ENCODE measurements at places on chromosomes 16 and 17. TPM values are rescaled to one million over a fixed set of nuclear protein-coding genes. Genes with fewer than 3 reads are reported as not detected.

GRCh38 chr16:31130336-31130891 is 5.1 kb downstream of the PRSS8 start:
- DNase-seq: no peak
- peak overlapping the region; percentile 70 for H3K27ac ChIP-seq
- peaks cover 24% of the 10 kb centered on the region for H3K4me1 ChIP-seq
- no peaks in the 10 kb centered on the region for H3K27me3 ChIP-seq
- peaks cover 23% of the 10 kb centered on the region for H3K36me3 ChIP-seq

- no peak overlapping the region for H3K4me3 ChIP-seq
- H3K27me3 ChIP-seq: no peaks in the 10 kb centered on the region
- H3K4me1 ChIP-seq: peaks cover 2% of the 10 kb centered on the region
- no peak for DNase-seq
- H3K27ac ChIP-seq: 0 out of 2 replicates have a peak overlapping the region, but pooled peaks have one; percentile 8
Observed at GRCh38 chr17:81065500-81065899, 30.5 kb downstream of the BAIAP2 start.

Gene UTS2R
- polyA plus RNA-seq: 0.49 TPM

DNA sequence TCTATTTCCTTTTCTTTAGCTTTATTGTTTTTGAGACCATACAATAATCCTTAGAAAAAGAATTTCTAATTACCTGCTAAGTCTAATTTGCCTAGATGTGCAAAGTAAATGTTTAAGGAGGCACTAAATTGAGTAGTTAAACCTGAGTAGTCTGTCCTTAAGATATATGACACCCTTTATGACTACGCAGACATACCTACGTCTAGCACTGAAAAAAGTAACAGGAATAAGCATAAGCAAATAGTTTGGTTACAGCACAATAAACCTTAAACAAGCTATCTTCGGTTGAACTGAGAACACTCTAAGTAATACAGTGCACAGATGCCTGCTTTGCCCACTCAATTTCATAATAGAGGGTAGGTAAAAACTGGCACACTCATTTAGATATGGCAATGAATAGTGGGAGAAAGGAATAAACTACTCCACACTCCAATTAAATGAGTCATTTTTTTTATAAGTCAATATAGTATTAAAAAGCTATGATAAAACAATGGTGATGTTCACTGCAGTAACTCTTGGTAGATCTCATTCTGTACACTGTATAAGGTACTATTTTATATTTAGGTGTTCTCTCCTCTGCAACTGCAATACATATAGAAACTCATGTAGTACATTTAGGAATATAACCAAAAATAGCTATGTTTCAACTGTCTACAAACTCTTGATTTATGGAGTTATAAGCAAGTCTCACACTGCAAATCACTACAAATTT is 19.7 kb upstream of the INTS2 start:
- no peak overlapping the region for H3K27ac ChIP-seq
- H3K4me1 ChIP-seq: no peaks in the 10 kb centered on the region
- no peak for DNase-seq
- no peaks in the 10 kb centered on the region for H3K27me3 ChIP-seq

Gene PRR15L
- 1.1 TPM for polyA plus RNA-seq

DNA sequence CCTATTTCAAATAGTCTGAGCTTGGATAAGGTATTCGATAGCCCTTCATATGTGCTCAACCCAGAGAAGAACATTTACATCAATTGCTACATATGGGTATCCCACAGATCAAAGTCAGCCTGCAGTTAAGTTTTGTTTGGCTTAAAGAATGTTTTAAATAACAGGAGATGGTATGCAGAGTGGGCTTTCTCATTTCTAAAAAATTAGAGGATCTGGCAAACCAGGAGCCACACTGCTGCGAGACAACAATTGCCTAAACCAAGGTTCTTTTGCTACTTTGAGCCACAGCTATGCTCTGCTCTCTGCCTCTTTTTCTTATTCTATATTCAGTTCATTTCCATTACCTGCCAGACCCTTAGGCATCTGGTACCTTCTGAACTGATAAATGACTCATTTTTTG is 30.2 kb upstream of the ARHGAP44 start:
- H3K27me3 ChIP-seq: no peaks in the 10 kb centered on the region
- no peak for DNase-seq
- H3K36me3 ChIP-seq: no peaks in the 10 kb centered on the region
- H3K27ac ChIP-seq: no peak overlapping the region

DNA sequence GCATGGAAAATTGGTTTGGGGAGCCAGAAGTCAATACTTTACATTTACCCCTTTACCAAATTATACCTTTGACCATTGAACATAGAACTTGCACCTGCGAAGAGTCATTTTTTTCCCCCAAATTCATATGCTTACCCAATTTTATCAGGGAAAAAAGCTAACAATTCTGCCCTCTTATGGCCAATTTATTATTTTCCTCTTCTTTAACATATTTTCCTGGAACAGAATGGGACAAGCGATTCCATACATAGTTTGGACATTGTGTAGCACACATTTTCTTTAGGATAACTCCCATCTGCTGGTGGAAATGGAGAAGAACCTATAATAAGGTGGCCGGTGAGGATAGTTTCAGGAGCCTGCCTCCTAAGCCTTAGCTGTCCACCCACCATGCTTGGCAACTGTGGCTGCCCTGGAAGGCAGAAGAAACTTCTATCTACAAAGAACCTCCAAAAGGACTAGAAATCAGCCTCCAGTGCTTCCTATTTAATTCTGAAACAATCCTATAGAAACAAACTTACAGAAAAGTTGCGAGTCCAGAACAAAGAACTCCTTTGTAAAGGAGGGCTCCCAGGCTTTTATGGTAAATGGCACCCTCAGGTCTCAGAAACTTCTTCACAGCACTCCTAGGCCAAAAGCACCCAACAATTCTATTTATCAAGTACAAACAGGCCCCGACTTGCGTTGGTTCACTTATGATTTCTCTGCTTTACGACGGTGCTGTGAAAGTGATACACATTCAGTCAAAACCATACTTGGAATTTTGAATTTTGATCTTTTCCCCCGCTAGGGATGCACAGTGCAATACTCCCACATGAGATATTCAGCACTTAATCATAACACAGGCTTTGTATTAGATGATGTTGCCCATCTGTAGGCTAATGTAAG is 64.1 kb upstream of the CACNG4 start:
- no peak overlapping the region for H3K4me3 ChIP-seq
- DNase-seq: no peak
- no peaks in the 10 kb centered on the region for H3K36me3 ChIP-seq
- no peaks in the 10 kb centered on the region for H3K27me3 ChIP-seq
- H3K4me1 ChIP-seq: no peaks in the 10 kb centered on the region
- no peak overlapping the region for H3K27ac ChIP-seq

GRCh38 chr16:3550851-3551847 is 26.1 kb downstream of the NLRC3 start:
- no peak overlapping the region for H3K27ac ChIP-seq
- peaks cover 23% of the 10 kb centered on the region for H3K4me1 ChIP-seq
- no peak overlapping the region for H3K4me3 ChIP-seq
- no peaks in the 10 kb centered on the region for H3K36me3 ChIP-seq

GRCh38 chr17:58368860-58369213 is 16.8 kb upstream of the SUPT4H1 start:
- H3K4me1 ChIP-seq: no peaks in the 10 kb centered on the region
- H3K36me3 ChIP-seq: no peaks in the 10 kb centered on the region
- no peaks in the 10 kb centered on the region for H3K27me3 ChIP-seq
- H3K27ac ChIP-seq: no peak overlapping the region
- H3K4me3 ChIP-seq: no peak overlapping the region

Gene EFCAB13
- 0.47 TPM for polyA plus RNA-seq

GRCh38 chr17:1908699-1909309 is 79.0 kb downstream of the RPA1 start:
- H3K36me3 ChIP-seq: no peaks in the 10 kb centered on the region
- peaks cover 4% of the 10 kb centered on the region for H3K4me1 ChIP-seq
- no peak overlapping the region for H3K27ac ChIP-seq
- no peak overlapping the region for H3K4me3 ChIP-seq

DNA sequence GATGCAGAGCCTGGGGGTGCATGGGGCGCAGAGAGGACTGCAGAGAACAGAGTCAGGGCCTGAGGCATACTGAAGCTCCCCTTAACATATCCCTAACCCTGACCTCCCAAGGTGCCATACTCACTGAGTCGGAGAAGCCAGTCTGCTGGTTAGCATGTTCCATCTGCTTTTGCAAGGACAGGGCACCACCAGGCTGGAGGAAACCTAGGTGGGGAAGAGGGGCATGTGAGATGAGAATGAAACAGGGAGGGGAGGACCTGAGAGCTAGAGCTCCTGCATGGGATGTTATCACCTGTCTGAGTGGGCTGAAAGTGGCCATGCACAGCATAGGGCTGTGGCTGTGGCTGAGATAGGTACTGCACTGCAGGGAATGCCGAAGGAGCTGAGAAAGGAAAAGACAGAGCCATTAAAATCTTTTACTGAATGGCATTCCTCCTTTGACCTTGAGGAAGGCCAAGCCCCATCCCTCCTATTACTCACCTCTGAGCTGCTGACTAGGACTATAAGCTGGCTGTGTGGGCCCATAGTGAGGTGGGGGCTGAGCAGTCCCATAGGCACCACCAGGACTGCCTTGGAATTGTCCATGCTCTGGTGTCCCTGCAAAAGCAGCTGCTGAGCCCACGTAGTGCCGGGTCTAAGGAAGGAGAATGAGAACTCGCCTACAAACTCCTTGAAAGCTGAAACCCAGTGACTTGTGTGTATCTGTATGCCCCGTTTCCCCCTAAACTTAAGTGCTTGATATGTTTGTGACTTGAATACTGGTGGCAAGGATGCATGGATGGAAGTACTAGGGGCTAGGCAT is 1.9 kb downstream of the GPS2 start:
- peak overlapping the region; percentile 95 for H3K4me3 ChIP-seq
- peaks cover 59% of the 10 kb centered on the region for H3K36me3 ChIP-seq
- DNase-seq: no peak
- no peaks in the 10 kb centered on the region for H3K27me3 ChIP-seq
- H3K27ac ChIP-seq: no peak overlapping the region

DNA sequence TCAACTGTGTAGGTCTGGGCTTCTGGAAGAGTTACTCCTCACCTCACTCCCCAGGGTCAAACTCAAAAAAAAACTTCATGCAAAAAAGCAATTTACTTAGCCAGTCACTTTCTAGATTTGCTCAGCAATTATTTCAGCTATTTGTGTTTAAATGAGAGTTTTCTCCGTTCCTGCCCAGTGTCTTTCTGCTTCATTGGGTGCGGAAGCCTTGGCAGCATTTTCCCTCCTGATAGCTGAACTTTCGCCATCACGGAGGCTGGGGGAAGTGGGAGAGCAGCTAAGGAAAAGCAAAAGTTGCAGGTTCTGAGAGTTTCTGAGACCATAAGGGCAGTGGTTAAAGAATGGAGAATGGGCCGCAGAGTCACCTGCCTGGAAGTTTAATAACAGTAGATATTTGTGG is 287.1 kb upstream of the DYNLRB2 start:
- DNase-seq: no peak
- no peak overlapping the region for H3K4me3 ChIP-seq
- no peaks in the 10 kb centered on the region for H3K4me1 ChIP-seq
- no peaks in the 10 kb centered on the region for H3K36me3 ChIP-seq
- H3K27me3 ChIP-seq: no peaks in the 10 kb centered on the region

GRCh38 chr17:50163843-50164696 is 1.7 kb upstream of the SGCA start:
- no peaks in the 10 kb centered on the region for H3K27me3 ChIP-seq
- no peak for DNase-seq
- no peak overlapping the region for H3K4me3 ChIP-seq
- H3K27ac ChIP-seq: no peak overlapping the region
- no peaks in the 10 kb centered on the region for H3K36me3 ChIP-seq

- no peaks in the 10 kb centered on the region for H3K36me3 ChIP-seq
- peaks cover 3% of the 10 kb centered on the region for H3K4me1 ChIP-seq
- H3K27me3 ChIP-seq: no peaks in the 10 kb centered on the region
- no peak overlapping the region for H3K27ac ChIP-seq
Observed at GRCh38 chr17:29840884-29841283, 89.1 kb downstream of the SSH2 start.

Gene TP53TG3C
- polyA plus RNA-seq: not detected

Gene TMEM220
- 4.1 TPM for polyA plus RNA-seq

Gene AXIN2
- polyA plus RNA-seq: 24.2 TPM

GRCh38 chr16:67054901-67055300 is 26.0 kb downstream of the CBFB start:
- H3K4me3 ChIP-seq: no peak overlapping the region
- no peak for DNase-seq
- no peaks in the 10 kb centered on the region for H3K4me1 ChIP-seq
- H3K27ac ChIP-seq: no peak overlapping the region
- no peaks in the 10 kb centered on the region for H3K36me3 ChIP-seq

- no peak for DNase-seq
- H3K27ac ChIP-seq: no peak overlapping the region
- H3K36me3 ChIP-seq: no peaks in the 10 kb centered on the region
- no peaks in the 10 kb centered on the region for H3K27me3 ChIP-seq
- H3K4me3 ChIP-seq: no peak overlapping the region
- no peaks in the 10 kb centered on the region for H3K4me1 ChIP-seq
Observed at GRCh38 chr16:50924759-50925545, 183.1 kb downstream of the CYLD start.

GRCh38 chr16:2145843-2146242 is 2.6 kb upstream of the RAB26 start:
- no peak for DNase-seq
- no peak overlapping the region for H3K4me3 ChIP-seq
- H3K36me3 ChIP-seq: no peaks in the 10 kb centered on the region
